AG04450 (cell line): ENCODE measurements at places on chromosomes 12 and 14.

GRCh38 chr12:113684053-113684907 lies 212.6 kb upstream of the LHX5 start:
- DNase-seq, result no peak

GRCh38 chr12:90672081-90672480 lies 282.9 kb downstream of the CCER1 start:
- DNase-seq, result no peak

DNA sequence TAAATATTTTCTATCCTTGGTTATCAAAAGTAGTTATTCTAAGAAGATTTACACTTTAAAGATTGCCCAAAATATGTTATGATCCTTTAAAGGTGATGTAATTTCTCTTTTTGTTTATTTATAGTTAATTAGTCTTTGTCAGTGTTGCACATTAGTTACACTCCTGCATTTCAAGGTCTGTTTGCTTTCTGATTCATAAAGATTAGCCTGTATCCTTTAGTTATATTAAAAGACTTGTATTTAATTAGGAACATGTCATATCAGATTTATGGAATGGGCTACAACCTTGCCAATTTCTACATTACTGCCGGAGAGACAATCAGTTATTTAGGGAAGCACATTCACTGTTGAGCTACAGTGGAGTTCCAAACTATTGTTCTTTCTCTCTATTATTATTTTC lies 3.5 kb downstream of the EPYC start:
- no peak for DNase-seq

- peak; percentile 46 for DNase-seq
These were observed 1.3 kb upstream of the IGFBP6 start for GRCh38 chr12:53096089-53096741.
